BE2C (cell line): ENCODE measurements at places on chromosomes 2 and 18.

DNA sequence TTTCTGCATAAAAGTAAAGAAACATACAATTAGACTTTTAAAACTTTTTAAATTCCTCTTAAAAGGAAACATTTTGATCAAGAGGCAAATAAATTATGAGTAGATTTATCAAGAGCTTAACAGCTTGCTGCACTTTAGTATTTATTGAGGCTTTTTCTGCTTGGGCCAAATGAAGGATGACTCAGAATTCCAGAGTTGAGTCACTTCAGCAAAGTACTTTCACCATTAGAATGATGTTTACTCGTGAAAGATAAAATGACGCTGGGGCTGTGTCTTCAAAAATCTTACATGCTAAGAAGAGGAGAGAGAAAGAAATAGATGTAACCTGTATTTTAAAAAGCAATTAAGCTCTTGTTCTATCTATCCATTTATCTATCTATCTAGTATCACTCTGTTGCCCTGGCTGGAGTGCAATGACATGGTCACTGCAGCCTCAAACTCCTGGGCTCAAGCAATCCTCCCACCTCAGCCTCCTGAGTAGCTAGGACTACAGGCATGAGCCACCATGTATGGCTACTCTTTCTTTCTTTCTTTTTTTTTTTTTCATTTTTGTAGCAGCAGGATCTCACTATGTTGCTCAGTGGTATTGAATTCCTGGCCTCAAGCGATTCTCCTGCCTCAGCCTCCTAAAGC lies 75.3 kb upstream of the RIOK3 start:
- no peak for DNase-seq

- no peak for DNase-seq
These were observed 234.8 kb downstream of the CYRIA start for GRCh38 chr2:16430846-16431245.

GRCh38 chr18:26394047-26394654 lies 154.2 kb downstream of the KCTD1 start:
- DNase-seq: no peak

- peak; percentile 43 for DNase-seq
These were observed 50.0 kb downstream of the HDHD2 start for GRCh38 chr18:47100212-47100831.

- no peak for DNase-seq
These were observed 7.6 kb upstream of the TMEFF2 start for GRCh38 chr2:192202373-192202772.

DNA sequence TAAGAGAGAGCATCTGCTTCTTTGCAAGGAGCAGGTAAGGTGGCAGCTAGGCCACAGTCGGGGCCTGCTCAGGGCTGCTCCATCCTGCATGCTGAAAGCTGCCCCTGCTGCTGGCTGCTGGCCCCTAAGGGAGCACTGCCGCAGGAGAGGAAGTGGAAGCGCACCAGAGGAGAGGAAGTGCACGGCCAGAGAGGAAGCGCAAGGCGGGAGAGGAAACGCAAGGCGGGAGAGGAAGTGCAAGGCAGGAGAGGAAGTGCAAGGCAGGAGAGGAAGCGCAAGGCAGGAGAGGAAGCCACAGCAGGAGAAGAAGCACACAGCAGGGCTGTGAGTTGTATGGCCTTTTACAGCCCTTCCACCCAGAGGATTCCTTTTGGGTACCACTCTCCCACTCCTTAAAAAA lies 539.0 kb upstream of the TNP1 start:
- no peak for DNase-seq

GRCh38 chr18:8480506-8481328 lies 128.5 kb upstream of the RAB12 start:
- peak; percentile 37 for DNase-seq

DNA sequence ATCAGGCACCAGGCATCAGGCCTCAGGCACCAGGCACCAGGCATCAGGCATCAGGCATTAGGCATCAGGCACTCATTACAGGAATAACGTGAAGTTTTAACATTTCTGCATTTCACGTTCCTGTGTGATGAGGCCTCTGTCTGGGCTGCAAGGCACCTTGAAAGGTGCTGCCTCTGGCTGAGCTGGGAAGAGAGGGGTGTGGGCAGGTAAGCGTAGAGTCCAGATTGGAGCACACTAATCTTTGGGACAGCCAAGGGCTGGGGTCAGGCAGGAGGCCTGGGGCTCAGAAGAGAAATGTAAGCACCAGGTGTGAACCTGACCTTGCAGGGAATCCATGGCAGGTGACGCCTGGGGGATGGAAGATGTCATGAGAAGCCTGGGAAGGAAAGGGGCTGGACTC lies 25.3 kb upstream of the SNTG2 start:
- DNase-seq: no peak

DNA sequence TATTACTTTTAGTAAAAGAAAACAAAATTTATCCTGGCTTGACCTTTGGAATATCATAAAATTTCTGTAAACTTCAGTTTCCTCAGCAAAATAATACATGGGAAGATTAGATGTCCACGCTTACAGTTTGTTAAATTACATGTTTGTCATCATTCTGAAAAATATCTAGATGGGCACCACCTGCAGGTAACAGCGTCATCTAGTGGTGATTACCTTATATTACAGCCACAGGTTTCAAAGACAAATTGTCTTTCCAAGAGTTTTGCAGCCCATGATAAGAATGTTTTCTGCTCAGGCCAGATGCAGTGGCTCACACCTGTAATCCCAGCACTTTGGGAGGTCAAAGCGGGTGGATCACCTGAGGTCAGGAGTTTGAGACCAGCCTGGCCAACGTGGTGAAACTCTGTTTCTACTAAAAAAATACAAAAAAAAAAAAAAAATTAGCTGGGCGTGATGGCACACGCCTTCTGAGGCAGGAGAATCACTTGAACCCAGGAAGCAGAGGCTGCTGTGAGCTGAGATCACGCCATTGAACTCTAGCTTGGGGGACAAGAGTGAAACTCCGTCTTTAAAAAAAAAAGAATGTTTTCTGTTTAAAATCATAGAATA lies 96.3 kb upstream of the RASGRP3 start:
- DNase-seq: no peak

- no peak for DNase-seq
These were observed 28.0 kb upstream of the ARHGEF4 start for GRCh38 chr2:130808482-130809268.

GRCh38 chr2:218839430-218839829 lies 7.8 kb upstream of the PRKAG3 start:
- DNase-seq: no peak

GRCh38 chr2:223941579-223942277 lies 3.4 kb downstream of the WDFY1 start:
- no peak for DNase-seq

- peak; percentile 13 for DNase-seq
These were observed 115.8 kb upstream of the PDE1A start for GRCh38 chr2:182542501-182543258.

DNA sequence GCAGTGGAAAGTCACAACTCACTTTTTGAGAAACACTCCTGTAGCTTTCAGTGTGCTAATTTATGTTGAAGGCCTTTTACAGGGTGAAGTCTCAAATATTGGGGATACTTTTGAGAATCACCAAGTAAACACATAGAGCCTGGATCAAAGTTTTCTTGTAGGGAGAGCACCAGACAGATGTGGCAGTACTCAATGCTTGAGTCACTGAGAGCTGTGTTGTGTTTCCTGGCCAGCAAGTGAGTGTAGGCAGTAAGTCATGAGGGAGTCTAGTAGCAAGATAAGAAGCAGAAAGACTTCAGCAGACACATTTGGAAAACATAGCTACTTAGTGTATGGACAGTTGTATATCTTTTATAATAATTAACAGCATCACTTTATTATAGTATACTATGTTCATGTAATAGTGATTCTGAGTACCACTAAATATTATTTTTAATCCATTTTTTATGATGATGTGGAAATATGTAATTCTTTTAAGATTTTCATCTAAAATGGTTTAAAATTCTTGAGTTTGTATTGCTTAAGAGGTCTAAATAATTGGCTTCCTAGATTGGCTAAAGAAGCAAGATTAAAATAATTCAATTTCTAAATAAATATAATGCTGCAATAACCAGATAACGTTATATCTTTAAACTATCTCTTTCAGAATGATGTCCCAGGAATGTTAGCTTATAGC lies 12.8 kb downstream of the PSMD1 start:
- DNase-seq: no peak

DNA sequence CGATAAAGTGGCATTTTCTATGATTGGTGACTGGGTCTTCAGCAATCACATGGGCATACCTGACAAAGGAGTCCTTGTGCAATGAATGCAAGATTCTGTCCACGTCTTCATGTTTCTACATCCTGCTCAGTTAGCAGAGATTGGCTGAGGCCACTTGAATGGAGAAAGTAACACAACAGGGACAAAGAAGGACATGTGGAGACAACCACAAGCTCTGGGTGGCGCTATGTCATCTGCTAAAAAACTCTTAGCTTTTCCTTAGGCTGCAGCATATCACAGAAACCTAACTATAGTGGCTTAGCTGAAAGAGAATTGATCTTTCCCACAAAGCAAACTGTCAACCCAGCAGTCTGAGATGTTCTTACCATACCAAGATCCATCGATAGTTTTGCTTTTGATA lies 1109.7 kb downstream of the SOCS6 start:
- DNase-seq: peak; percentile 45

GRCh38 chr18:79680100-79680879 lies 687 bp downstream of the CTDP1 start:
- no peak for DNase-seq

- DNase-seq: no peak
These were observed 120.7 kb downstream of the TMEM18 start for GRCh38 chr2:556485-556884.

- no peak for DNase-seq
These were observed 1333.1 kb downstream of the LRP1B start for GRCh38 chr2:140797718-140798117.

- no peak for DNase-seq
These were observed 842.5 kb upstream of the NXPH2 start for GRCh38 chr2:139622691-139623090.

- DNase-seq: no peak
These were observed 26.0 kb upstream of the GLI2 start for GRCh38 chr2:120709608-120710041.
